Muscle of back (tissue), 13 donors: ENCODE measurements at places on chromosomes 4 and X.
A peak's percentile ranks its signal among the peaks of the same experiment; 100 is the strongest.

DNA sequence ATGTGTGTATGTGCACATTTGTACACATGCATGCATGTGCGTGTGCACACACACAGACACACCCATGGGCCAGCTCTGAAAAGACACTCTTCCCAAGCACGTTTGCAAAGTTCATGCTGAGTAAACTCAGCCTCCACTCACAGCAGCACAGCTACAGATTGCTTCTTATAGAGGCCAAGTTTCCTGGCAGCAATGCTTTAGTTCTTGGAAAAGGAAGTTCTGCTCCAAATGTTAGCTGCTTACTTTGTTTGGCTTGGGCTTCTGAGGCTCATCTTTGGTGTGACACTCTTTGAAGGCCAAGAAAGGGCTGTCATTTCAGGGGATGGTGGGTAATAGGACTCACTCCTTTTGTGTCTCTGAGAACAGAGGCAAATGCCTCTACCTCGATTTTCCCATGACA lies 6.6 kb downstream of the PLP1 start:
- DNase-seq = peak; percentile 75

DNA sequence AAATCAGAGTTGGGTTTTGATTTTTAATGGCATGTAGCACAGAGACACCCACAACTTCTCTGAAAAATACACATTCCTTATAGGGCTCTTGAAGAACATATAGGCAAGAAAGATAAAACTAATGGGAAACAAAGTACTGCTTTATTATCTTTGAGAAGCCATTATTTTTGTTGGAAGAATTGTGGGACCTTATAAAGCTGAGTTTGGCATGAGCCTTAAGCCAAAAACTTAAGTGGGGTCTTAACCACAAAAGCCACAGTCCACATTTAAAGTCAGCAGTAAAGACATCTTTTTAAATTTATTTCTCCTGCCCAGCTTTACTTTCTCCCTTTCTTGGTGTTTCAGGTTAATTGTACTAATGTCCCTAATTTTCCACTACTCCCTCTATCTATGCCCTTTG lies 1297.3 kb downstream of the C4orf33 start:
- DNase-seq = no peak

DNA sequence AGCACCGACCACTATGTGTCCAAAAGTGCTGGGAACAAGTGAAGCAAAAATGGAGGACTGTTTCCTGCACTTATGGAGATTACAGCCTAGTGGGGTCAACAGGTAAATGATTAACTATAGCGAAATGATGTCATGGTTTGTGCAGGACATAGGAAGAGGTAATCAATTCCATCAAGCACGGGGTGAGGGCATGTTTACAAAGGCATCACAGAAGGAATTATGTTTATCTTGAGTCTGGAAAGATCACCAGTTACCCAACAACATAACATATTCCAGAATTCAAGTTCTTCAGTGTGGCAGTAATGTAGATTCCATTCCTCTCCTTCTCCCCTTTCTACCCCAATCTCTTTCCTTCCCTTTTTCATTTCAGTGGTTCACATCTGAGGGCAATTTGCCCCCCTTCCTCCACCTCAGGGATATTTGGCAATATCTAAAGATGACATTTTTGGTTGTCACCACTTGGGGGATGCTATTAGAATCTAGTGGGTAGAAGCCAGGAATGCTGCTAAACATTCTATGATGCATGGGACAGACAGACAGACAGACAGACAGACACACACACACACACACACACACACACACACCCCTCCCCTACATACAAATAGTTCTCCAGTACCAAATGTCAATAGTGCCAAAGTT lies 24.1 kb downstream of the FAM47E start:
- no peak for DNase-seq

- no peak for DNase-seq
These were observed 365.5 kb downstream of the CXXC4 start for GRCh38 chr4:104129243-104129642.

DNA sequence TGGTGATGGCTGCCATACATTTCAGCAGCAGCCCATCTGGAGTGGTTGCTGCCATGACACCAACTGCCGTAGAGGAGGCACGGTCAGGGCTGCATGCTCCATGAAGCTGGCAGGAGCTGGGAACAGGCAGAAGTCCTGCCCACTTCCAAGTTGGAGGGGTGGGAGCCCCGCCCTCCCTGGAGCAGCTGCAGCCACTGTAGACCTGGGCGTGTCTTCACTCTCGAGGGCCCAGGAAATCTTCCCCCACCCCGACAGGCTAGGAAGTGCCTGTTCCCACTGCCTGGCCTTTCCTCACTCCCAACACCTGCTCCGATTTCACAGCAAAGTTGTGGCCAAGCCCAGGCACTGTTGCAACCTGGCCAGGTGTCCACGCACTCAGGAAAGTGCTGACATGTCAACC lies 42.3 kb downstream of the NALF2 start:
- DNase-seq = no peak

- no peak for DNase-seq
These were observed 368.1 kb upstream of the NOCT start for GRCh38 chr4:138647433-138647832.

- no peak for DNase-seq
These were observed 35.9 kb downstream of the STK26 start for GRCh38 chrX:132058975-132059374.

DNA sequence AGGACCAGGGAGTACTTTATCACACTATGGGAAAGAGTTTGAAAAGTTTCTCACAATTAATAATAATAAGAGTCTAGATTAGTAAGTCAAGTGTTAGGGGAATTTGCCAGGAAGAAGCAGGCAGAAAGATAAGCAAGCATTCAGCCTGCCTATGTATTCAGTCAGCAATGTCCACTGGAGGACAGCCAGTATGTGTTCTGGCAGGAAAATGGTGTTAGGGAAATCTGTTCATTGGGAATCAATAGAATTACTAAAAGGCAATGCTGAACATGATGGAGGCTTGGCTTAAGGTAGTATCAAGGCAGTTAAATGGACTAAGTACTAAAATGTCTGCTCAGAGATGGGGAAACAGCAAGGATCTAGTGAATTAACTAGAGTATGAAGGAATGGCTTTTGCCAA lies 221.2 kb downstream of the PPP4R3C start:
- DNase-seq = no peak

DNA sequence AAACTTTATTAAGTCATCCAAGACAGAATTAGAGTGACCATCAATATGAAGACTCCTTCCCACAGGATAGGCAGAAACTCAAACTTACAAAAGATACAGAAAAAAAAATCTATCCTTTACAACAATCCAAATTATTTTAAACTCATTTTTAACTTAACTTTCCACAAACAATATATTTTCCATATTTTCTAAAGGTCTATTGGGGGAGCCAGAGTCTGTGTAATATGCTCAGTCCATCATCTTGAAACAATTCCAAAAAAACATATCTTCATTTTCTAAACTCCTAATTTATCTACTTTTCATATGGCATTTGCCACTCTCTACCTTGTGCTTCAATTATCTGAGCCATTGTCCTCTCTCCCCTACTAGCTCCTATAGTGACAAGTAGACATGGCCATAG lies 378.1 kb downstream of the PDGFC start:
- DNase-seq = no peak

- no peak for DNase-seq
These were observed 391.4 kb downstream of the SH2D1A start for GRCh38 chrX:124737771-124738170.

GRCh38 chr4:104967034-104967401 lies 179.7 kb upstream of the TET2 start:
- DNase-seq = no peak

DNA sequence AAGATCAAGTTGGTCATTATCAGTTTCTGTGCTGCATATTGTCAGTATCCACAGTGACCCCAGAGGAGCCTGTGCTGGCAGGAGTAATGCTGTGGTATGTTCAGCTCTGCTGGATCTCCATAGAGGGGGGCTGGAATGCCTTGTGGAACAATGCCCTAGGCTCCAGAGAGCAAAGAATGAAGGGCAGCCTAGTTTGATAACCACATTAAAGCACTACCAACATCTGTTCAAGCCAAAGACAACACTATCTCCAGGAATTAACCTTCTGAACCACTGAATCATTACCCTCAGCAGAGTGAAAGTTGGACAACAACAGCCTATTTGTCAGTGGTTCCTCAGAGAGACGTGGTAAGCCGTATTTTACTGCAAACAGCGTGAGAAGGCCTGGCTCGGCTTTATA lies 192.3 kb upstream of the CXorf66 start:
- DNase-seq = peak; percentile 34

- DNase-seq = no peak
These were observed 22.6 kb upstream of the UBA1 start for GRCh38 chrX:47170861-47171692.

- DNase-seq = no peak
These were observed 98.9 kb downstream of the GATB start for GRCh38 chr4:151661873-151662272.

- no peak for DNase-seq
These were observed 382.0 kb downstream of the GABRG1 start for GRCh38 chr4:45741897-45742296.

GRCh38 chrX:148823986-148824385 lies 323.6 kb downstream of the AFF2 start:
- no peak for DNase-seq

- no peak for DNase-seq
These were observed 59.5 kb downstream of the APBB2 start for GRCh38 chr4:41154814-41155177.

DNA sequence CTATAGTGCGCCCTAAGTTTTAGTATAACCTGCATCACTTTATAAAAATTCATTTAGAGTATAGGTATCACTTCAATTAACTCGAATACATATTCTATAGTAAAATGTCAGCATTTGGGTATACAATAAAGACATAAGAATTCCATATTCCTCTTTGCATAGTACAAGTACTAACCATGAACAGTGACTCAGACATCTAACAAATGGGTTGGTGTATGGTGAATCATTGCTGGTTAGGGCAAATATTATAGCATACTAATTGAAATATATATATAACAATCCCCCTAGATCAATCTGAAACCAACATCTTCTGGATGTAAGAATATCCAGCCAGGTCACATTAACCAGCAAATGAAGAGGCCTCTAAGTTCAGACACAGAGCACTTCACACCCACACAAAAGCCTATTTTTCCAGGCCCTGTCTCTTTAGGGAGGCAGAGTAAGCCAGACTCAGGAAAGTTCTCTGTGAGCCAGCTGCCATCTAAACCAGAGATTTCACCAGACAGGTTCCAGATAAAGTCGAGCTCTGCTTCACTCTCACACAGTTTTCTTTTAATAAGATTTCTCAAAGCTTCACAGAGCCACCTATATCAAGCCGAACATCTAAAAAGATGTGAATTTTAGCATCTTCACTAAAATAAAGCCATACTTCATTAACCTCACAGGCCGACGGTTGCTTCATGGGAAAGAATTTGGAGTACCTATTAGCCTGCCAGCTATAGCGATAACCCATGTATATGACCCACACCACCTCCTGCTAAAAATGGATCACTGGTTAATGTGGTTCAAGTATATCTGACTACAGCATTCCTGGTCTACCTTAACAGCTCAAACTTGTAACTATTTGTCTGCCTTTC lies 200.0 kb upstream of the FTHL17 start:
- no peak for DNase-seq

- no peak for DNase-seq
These were observed 49.2 kb upstream of the ELOVL6 start for GRCh38 chr4:110247591-110247990.

- DNase-seq = no peak
These were observed 203.8 kb upstream of the HS3ST1 start for GRCh38 chr4:11632483-11632882.

DNA sequence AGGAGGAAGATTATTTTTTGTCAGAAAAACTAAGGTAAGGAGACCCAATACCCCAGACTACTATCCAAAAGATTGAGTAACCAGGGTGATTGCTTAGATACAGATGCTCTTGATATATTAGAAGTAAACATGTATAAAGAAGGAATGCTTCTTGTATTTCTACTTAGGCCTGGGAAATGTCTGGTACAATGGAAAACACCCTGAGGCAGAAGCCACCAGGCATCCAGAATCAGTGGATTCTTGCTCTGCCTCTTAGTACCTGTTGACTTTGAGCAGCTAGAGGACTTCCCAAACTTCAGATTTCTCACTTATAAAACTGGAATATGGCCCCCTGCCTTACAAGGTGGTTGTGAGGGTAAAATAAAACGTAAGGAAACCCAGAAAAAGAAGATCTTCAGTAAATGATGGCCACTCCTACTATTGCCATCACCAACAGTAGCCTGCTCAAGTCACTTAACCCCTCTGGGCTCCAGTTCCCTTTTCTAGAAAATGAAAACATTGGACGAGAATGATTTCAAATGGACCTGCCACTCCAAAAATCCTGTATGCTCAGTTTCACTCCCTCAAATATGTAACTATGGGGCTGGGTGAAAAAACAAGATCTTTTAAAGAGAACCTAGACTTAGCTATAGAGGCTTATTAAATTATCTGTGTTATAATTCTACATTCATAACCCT lies 56.6 kb downstream of the AMELX start:
- DNase-seq = no peak

GRCh38 chrX:12447448-12448064 lies 309.3 kb downstream of the FRMPD4 start:
- peak; percentile 60 for DNase-seq

GRCh38 chrX:6383488-6383887 lies 151.4 kb downstream of the VCX3A start:
- no peak for DNase-seq

DNA sequence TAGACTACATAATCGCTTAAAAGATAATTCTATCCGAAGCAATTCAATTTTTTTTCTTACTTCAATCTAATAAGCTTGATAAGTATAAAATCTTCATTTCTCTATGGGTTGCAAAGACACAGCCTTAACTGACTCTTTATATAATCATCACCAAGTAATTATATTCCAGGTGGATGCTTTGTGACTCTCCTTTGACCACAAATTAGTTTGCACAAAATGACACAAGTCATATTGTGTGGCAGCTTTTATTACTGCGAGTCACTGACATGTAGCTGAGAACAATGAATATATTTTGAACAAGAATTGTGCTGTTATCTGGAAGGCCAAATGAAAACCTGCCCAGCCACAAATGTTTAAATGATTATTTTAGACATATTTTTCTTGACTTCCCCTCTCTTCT lies 1727.8 kb downstream of the ARAP2 start:
- no peak for DNase-seq

GRCh38 chrX:19839770-19840254 lies 47.6 kb downstream of the SH3KBP1 start:
- DNase-seq = no peak

DNA sequence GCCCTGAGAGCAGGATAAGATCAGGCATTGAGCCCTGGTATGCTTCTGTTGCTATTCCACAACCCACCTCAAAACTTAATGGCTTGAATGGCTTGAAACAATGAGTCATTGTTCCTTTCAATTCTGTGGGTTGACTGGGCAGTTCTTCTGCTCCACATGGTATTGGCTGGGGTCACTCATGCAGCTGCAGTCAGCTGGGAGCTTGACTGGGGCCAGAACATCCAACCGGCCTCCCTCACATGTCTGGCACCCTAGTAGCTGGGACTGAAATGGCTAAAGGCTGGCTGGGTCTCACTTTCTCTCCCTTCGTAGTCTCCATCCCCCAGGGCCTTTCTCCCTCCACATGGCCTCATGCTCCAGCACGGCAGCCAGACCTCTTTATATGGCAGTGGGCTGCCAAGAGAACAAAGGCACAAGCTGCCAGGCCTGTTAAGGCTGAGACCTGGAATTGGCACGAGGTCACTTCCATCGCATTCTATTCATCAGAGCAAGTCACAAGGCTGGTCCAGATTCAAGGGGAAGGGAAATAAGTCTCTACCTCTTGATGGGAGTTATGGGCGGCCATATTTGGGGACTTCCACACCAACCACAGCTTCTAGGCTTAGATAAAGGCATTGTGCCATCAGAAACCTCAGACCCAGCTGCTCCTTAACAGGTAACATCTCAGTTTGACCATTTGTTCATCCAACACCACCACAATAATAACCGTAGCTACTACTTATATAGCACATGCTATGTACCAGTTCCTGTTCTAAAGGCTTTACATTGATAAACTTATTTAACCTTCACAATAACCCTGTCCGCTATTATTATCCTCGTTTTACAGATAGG lies 159.7 kb upstream of the ATP6AP2 start:
- DNase-seq = no peak
